ENCODE measurements at places on chromosomes 2 and 18.
A peak's percentile ranks its signal among the peaks of the same experiment; 100 is the strongest.

GRCh38 chr18:37270038-37270665 lies 295.4 kb downstream of the CELF4 start:
- DNase-seq, result peak; percentile 26

DNA sequence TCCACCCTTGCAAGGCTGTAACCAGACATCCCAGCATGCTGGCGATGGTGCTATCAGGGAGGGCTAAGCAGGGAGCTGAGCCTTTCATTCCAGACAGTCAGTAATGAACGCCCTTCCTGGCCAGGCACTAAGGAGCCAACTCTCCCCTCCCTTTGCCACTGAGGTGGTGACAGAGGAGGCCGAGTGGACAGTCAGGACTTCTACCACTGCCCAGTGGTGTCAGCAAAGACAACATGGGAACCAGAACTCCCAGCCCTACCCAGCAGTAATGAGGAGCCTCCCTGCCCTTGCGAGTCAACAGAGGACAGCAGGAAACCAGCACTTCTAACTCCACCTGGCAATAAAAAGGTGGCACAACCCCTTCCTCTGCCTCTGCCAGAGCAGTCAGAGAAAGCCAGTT lies 68.6 kb downstream of the ZAP70 start:
- no peak for DNase-seq

DNA sequence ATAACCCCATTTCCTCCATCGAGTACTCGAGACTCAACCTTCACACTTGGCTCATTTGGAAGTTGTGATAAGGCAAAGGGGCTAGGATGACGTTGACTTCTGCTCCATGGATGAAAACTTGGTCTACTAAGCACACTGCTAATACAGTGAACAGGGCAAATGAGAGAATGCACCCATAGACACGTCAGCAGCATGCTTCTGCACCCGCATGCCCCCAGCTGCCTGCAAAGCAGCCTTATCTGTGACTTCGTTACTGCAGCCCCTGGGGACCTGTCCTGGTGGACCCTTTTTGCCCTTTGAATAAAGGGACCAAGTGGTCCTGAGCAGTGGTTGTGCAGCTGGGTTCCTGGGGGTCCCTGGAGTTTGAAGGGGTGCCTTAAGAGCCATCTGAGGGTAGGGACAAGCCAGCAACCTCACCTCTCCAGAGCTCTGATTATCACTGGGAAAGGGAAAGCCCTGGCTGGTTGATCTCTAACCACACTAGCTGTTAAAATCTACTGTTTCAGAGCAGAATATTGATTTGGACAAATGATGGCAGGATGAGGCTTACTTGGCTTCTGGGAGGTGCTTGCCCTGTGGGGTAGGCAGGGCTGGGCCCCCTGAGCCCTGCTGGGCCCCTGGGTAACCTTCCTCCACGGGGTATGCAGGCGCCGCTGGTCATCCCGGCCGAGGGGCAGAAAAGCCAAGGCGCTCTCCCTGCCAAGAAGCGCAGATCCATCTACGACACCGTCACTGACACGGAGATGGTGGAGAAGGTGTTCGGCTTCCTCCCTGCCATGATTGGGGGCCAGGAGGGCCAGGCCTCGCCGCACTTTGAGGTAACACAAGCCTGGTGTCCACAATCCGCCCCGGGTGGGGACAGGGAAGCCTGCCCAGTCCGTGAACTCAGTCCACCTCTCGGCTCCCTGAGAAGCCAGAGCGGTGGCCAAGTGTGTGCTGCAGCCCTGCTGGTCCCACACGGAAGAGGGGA lies 37.6 kb upstream of the GPR17 start:
- no peak for DNase-seq

DNA sequence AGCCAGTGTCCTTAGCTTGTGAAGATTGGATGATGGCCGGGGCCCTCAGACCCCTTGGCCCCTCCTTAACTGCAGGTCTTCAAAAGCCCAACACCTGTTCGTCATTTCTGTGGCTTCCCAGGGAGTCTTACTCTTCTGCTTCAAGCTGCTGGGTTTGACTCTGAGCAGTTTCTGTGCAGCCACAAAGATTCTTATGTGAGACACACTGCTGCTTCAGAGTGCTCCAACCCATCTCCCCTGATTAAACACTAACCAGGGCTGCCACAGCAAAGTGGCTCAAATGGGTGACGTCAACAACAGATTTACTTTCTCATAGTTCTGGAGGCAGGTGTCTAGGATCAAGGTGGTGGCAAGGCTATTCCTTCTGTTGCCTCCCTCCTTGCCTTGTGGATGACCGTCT lies 40.8 kb downstream of the TSN start:
- no peak for DNase-seq

- DNase-seq, result no peak
These were observed 1.8 kb upstream of the HDAC4 start for GRCh38 chr2:239402666-239403065.

DNA sequence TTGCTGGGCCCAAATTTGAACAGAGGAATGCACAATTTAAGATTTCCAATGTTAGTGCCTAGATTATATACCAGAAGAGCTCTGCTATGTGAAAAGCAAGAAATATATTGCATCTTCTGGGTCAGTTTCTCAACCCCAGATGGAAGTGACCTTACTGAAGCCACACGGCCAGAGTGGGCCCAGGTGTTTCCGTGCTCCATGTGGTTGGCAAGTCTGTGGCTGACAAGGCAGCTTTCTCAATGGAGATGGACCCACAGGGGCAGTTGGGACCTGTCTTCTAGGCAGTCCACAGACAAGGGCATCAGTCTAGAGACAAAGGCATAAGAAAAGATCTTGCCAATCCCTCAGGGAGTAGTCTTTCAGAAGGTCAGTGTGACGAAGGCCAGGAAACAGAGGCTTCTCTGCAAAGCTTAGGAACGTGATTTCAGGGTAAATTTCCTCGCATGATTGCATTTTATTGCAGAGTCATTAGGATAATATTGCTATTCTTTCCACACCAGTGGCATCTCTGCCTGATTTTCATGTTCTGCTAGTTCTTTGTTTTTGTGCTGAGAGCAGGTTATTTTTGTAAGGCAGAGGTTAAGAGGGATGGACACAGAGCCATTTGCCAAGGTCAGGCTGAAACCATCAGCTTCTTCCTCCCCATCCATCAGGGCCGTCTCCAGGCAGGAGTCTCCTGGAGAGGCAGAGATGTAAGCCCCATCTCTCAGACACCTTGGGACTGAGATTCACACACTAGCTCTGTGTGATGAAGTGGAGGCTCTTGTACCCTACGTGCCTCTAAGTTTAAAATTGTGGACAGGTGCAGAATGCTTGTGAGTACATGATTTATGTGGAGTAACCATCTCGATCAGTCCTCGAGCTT lies 202.1 kb downstream of the ANKRD30B start:
- DNase-seq, result no peak

DNA sequence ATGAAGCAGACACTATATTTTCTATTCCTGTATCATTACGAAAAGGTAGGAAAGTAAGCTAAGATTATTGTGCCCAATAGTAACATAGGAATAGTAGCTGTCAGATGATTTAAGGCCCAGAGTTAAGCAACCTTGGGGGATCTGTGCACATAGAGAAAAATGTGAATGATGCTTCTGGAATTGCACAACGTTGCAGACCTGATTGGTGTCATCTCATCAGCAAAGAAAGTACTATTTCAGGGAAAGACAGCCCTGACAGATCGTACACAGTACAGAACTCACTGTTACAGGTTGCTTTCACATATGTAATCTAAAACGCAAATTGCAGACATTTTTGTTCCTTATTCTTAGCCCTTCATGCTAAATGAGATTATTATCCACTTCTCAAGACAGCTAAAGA lies 535.9 kb downstream of the TRIB2 start:
- no peak for DNase-seq

- DNase-seq, result peak; percentile 67
These were observed 191.0 kb downstream of the GRB14 start for GRCh38 chr2:164430166-164430783.

DNA sequence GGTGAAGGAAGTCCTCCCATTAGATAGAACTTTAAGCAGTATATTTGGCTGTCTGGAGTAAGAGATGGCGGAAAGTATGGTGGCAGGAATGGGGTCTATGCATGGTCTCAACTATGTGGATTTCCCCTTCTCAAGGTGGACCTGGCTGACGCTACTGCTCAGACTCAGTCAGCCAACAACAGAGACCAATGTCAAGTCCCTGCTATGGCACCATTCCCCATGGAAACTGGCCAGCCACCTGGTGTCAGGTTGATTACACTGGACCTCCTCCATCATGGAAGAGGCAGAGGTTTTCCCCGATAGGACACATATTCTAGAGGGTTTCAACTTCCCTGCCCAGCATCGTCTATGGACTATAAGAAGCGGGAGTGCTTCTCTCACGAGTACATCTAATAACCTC lies 8.6 kb upstream of the FAHD2A start:
- no peak for DNase-seq

GRCh38 chr2:205679410-205680009 lies 2.8 kb upstream of the NRP2 start:
- DNase-seq, result no peak

DNA sequence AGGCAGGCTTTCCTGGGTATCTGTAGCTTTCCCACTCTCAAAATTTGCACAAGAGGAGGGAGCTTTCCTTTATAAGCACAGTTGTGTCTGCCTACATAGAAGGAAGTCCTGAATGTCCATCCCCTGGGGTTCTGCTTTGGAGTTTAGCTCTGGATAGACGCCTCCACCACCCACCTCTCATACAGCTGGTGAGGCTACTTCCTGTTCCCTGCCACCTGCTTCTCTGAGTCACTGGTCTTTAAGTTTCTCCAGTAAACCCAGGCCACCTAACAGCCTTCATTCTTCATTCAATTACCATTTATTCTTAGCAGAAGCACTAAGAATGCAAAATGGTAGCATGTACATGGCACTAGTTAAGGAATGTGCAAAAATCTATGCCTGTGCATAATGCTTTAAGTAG lies 407.8 kb downstream of the CDH2 start:
- no peak for DNase-seq

GRCh38 chr18:51168026-51168742 lies 29.3 kb downstream of the MEX3C start:
- no peak for DNase-seq

- peak; percentile 19 for DNase-seq
These were observed at the start of gene ITGA4 for GRCh38 chr2:181457121-181457740. TSS of gene ITGA4 (plus strand) at chr2:181457386. CDS start at chr2:181457655, 269 bp downstream.

GRCh38 chr2:168286535-168286934 lies 39.1 kb upstream of the STK39 start:
- no peak for DNase-seq

DNA sequence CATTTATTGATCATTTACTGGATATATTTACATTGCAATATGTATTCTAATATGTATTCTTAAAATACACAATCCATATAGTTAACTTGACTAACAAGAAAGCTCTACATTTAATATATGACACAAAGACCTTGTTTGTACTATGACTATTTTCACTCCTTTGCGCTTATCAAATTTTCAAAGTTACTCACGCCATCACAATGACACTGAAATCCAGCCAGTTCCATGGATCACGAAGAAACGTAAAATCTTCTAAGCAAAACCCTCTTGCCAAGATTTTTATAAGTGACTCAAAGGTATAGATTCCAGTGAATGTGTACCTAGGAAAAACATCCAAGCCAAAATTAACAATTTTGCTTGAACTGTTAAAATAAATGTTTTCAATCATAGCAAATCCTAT lies 39.6 kb downstream of the SCN3A start:
- no peak for DNase-seq

- no peak for DNase-seq
These were observed 34.1 kb downstream of the ITGB6 start for GRCh38 chr2:160165996-160166395.

GRCh38 chr2:127893494-127893893 lies 7.7 kb upstream of the AMMECR1L start:
- DNase-seq, result no peak

DNA sequence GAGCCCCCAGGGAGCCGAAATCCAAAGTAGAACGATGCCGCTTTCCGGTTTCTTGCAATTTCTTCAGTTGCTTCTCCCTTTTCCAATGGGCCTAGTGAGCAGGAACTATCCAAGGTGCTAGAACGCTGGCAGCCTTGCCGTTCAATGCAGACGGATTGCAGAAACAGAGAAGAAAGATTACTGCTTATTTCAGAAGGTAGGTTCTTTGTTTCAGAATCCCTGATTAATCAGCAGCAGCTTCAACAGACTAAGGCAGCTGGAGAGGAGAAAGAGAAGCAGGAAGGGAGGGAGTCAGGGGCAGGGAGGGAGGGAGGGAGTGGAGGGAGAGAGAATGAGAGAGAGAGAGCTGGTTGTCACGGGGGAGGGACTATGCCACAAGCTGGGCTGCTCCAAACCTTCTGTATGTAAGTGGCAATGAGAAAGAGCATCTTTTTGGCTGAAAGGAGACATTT lies 576 bp downstream of the NYAP2 start:
- DNase-seq, result peak; percentile 24

DNA sequence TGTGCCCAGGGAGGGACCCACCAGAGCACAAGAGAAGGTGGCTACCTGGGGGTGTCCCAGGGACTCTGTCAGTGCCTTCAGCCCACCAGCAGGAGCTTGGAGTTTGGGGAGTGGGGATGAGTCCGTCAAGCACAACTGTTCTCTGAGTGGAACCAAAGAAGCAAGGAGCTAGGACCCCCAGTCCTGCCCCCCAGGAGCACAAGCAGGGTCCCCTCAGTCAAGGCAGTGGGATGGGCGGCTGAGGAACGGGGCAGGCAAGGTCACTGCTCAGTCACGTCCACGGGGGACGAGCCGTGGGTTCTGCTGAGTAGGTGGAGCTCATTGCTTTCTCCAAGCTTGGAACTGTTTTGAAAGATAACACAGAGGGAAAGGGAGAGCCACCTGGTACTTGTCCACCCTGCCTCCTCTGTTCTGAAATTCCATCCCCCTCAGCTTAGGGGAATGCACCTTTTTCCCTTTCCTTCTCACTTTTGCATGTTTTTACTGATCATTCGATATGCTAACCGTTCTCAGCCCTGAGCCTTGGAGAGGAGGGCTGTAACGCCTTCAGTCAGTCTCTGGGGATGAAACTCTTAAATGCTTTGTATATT lies 14.0 kb downstream of the ITM2C start:
- DNase-seq, result no peak

- peak; percentile 29 for DNase-seq
These were observed 104.1 kb downstream of the CHN1 start for GRCh38 chr2:174901075-174901474.

DNA sequence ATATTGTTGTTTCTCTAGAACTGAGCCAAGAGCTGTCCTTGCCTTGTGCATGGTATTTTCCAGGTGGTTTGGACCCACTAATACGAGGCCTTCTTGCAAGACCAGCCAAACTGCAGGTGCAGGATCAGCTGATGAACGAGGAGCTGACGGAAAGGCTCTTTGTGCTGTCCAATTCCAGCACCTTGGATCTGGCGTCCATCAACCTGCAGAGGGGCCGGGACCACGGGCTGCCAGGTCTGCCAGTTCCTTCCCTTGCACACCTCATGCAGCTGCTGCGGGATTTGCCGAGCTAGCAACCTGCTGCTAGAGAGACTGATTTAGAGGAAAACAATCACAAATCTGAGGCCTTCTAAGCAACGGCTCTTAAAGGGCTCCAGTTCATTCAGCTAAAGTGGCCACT lies 74.5 kb downstream of the TPO start:
- DNase-seq, result no peak

DNA sequence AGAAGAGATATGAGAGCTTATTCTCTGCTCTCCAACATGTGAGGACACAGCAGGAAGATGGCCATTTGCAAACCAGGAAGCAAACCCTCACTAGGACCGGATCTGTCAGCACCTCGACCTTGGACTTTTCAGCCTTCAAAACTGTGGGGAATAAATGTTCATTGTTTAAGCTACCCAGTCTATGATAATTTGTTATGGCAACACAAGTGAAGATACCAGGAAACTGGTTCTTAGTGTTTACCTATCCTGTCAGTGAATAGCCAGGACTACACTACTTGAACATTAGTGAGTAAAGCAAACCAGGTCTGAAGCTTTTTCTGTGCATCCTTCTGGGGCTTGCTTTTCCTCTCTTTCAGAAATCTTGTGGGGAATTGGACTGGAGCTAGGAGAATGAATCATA lies 44.4 kb upstream of the BARD1 start:
- DNase-seq, result no peak

Data from pons (tissue), 1 donor.